ENCODE measurements at places on chromosomes 3 and 15. TPM values are rescaled to one million over a fixed set of nuclear protein-coding genes. Genes with fewer than 3 reads are reported as not detected.

The ISL2 gene
- not detected for total RNA-seq

The SCN5A gene
- total RNA-seq: 0.29 TPM

The LIPC gene
- 0.15 TPM for total RNA-seq

The ALDH1A2 gene
- total RNA-seq: 11.1 TPM

The WDR93 gene
- total RNA-seq: 0.98 TPM

The P2RY13 gene
- total RNA-seq: 6.9 TPM

The STXBP5L gene
- 0.33 TPM for total RNA-seq

The FGF12 gene
- 0.44 TPM for total RNA-seq

The NME9 gene
- total RNA-seq: 1.3 TPM

The MEIS2 gene
- 28.5 TPM for total RNA-seq

The SLC2A2 gene
- total RNA-seq: not detected

GRCh38 chr3:167437428-167438139 lies 36.3 kb downstream of the SERPINI2 start:
- H3K27ac ChIP-seq: no peak overlapping the region
- no peaks in the 10 kb centered on the region for H3K36me3 ChIP-seq
- no peaks in the 10 kb centered on the region for H3K27me3 ChIP-seq

GRCh38 chr15:42581272-42581730 lies 5.9 kb downstream of the STARD9 start:
- H3K27me3 ChIP-seq: no peaks in the 10 kb centered on the region
- DNase-seq: peak; percentile 71
- H3K4me1 ChIP-seq: no peaks in the 10 kb centered on the region
- no peaks in the 10 kb centered on the region for H3K36me3 ChIP-seq
- peak overlapping the region; percentile 85 for H3K27ac ChIP-seq

DNA sequence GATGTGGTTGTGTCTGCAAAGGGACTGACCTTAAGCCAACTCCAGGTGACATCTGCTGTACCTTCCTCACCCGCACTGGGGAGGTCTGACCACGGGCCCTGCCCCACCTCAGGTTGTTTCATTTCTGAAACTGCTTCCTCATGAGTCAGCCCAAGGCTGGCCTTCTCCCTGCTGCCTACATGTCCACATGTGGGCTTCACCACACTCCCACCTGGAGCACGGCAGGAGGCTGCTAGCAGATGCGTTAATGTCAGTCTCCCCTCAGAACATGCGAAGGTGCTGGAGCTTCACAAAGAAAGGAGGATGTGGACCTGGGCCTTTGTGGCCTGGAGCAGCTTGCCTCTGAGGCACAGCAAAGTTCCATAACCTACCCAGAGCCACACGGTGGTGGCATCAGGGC lies 69.4 kb upstream of the PLXNA1 start:
- H3K4me1 ChIP-seq: peaks cover 5% of the 10 kb centered on the region
- H3K27ac ChIP-seq: no peak overlapping the region
- DNase-seq: no peak
- H3K36me3 ChIP-seq: no peaks in the 10 kb centered on the region

GRCh38 chr15:51889486-51889885 lies 60.0 kb downstream of the TMOD3 start:
- no peak overlapping the region for H3K27ac ChIP-seq
- H3K4me3 ChIP-seq: no peak overlapping the region
- no peaks in the 10 kb centered on the region for H3K4me1 ChIP-seq
- no peaks in the 10 kb centered on the region for H3K27me3 ChIP-seq
- no peaks in the 10 kb centered on the region for H3K36me3 ChIP-seq

- no peak overlapping the region for H3K4me3 ChIP-seq
- DNase-seq: no peak
- no peaks in the 10 kb centered on the region for H3K4me1 ChIP-seq
- no peaks in the 10 kb centered on the region for H3K27me3 ChIP-seq
Observed at GRCh38 chr3:116186049-116186448, 259.2 kb downstream of the LSAMP start.

- no peak overlapping the region for H3K4me3 ChIP-seq
- no peak for DNase-seq
- no peak overlapping the region for H3K27ac ChIP-seq
- H3K36me3 ChIP-seq: no peaks in the 10 kb centered on the region
Observed at GRCh38 chr3:21142031-21142430, 609.0 kb downstream of the ZNF385D start.

DNA sequence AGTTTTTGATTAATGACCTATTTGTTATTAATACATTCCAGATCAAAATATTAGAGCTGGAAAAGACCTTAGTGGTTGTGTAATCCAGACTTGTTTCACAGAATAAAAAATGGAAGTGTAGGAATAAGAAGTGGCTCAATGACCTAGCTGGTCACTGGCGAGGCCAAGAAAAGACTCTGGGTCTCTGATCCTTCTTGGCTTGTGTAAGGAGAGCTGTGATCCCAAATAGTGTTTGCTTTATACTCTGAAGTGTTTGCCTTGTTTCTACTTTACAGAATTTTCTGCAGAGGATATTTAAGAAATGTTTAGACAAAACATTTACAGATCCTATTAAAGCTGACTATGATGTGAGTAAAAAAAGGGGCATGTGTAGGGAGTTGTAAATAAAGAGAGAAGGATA lies 7.1 kb downstream of the C3orf85 start:
- H3K27me3 ChIP-seq: no peaks in the 10 kb centered on the region
- DNase-seq: no peak
- no peaks in the 10 kb centered on the region for H3K4me1 ChIP-seq
- no peaks in the 10 kb centered on the region for H3K36me3 ChIP-seq
- H3K27ac ChIP-seq: no peak overlapping the region
- H3K4me3 ChIP-seq: no peak overlapping the region

DNA sequence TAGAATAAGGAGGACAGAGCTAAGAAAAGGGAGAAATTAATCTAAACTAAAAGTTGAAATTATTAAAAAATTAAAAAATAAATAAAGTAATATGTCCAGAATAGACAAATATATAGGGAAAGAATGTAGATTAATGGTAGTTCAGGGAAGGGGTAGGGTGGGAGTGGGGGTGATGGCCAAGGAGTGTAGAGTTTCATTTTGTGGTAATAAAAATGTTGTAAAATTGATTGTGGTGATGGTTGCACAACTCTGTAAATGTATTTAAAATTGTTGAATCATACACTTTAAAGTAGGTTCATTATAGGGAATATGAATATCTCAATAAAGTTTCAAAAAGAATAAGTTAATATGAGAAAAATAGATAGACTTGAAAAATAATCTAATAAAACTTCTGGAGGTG lies 21.0 kb upstream of the FNDC3B start:
- H3K36me3 ChIP-seq: no peaks in the 10 kb centered on the region
- H3K4me3 ChIP-seq: no peak overlapping the region
- H3K4me1 ChIP-seq: no peaks in the 10 kb centered on the region

DNA sequence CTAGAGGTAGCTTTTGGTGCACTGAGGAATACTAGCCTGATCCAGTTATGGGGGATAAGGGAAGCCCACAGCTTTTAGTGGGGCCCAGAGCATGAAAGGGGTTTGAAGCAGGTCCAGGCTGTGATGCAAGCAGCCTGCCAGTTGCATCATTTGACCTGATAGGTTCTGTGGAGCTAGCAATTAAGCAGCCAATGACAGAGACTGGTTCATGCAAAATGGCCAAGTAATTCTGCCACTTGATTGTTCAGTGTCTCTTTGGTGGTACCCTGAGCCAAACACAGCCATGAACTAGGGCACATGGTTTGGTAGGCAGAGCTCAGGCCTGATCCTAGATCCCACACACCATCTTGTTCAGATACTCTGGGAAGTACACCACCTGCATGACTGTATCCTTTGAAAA lies 91.0 kb upstream of the PRR23C start:
- no peaks in the 10 kb centered on the region for H3K36me3 ChIP-seq
- no peak for DNase-seq
- no peak overlapping the region for H3K27ac ChIP-seq

DNA sequence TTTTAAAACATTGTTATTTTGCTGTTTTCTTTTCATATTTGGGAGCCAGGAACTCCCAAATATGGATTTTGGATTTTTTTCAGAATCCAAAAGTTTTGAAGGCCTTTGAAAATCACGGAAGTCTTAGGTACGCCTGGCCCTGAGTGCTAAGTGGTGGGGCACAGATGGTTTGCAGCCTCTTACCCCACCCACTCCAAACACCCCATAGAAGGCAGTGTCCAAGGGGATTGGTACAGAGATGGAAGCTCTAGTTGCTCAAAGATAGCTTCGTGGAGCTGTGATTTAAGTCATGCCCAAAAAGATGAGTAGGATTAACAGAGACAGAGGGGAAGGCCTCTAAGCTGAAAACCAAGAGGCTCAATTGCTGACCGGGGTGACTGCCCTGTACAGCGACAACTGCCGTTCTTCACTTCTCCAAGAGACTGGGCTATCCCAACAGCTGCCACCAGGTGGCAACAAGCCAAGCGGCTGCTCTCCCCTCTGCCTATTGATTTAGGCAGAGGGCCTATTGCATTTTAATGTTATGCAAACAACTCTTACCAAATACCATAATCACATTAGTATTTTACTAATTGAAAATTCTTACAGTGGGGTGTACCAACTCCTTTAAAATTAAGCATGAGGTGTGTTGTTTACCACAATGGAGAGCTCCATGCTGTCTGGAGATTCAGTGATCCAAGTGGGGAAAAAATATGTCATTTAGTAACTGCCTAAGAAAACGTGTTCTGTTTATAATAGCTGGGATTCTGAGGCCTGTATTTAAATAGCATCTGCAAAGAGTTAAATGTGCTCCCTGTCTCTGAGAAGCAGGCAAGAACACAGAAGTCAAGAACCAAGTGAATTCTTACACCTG lies 64.0 kb upstream of the C15orf61 start:
- no peaks in the 10 kb centered on the region for H3K27me3 ChIP-seq
- H3K4me1 ChIP-seq: no peaks in the 10 kb centered on the region

DNA sequence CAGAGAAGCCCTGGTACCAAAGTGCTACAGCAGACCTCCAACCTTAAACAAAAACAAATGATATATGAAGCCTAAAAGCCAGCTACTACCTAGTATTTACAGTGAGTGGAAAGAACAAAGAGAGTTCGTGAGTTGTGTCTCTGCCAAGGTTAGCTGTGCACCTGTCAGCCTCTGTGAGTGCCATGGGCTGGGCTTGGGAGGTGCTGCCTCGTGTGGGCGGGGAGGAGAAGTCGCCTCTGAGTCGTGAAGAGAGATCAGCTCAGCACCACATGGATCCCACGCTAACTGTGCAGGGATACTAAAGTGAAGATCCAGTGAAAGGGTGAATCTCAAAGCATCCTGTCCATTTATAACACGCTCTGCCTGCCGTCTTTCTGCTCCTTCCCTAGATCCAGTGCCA lies 101.9 kb downstream of the CHDH start:
- DNase-seq: no peak
- H3K4me1 ChIP-seq: no peaks in the 10 kb centered on the region
- no peak overlapping the region for H3K27ac ChIP-seq
- H3K27me3 ChIP-seq: no peaks in the 10 kb centered on the region
- no peaks in the 10 kb centered on the region for H3K36me3 ChIP-seq

GRCh38 chr15:78978601-78979179 lies 33.8 kb upstream of the CTSH start:
- H3K27me3 ChIP-seq: no peaks in the 10 kb centered on the region
- H3K4me3 ChIP-seq: no peak overlapping the region
- H3K4me1 ChIP-seq: no peaks in the 10 kb centered on the region
- DNase-seq: no peak
- H3K36me3 ChIP-seq: no peaks in the 10 kb centered on the region
- no peak overlapping the region for H3K27ac ChIP-seq

GRCh38 chr3:56042326-56042951 lies 425.8 kb downstream of the ERC2 start:
- H3K4me1 ChIP-seq: no peaks in the 10 kb centered on the region
- H3K4me3 ChIP-seq: no peak overlapping the region
- no peaks in the 10 kb centered on the region for H3K27me3 ChIP-seq
- no peak for DNase-seq
- no peak overlapping the region for H3K27ac ChIP-seq

DNA sequence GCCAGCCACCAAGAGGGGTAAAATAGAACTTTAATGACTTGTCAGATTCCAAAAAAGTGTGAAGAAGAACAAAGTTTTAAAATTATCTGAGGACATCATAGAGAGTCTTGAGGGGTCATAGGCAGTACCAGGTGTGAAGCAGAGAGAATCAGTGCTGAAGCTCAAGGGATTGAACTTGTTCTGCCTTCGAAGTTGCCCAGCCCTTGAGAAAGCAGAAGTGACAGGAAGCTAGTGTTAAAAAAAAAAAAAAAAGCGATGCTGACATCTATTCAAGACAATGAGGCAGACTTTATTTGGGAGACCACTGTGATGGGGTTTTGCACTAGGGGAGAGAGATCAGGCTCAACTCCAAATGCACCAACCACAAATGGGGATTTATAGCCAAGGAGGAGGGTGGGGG lies 21.8 kb downstream of the FBXO22 start:
- H3K27me3 ChIP-seq: no peaks in the 10 kb centered on the region
- H3K4me3 ChIP-seq: no peak overlapping the region
- no peak overlapping the region for H3K27ac ChIP-seq
- DNase-seq: no peak

- H3K4me3 ChIP-seq: no peak overlapping the region
- no peaks in the 10 kb centered on the region for H3K27me3 ChIP-seq
- H3K36me3 ChIP-seq: no peaks in the 10 kb centered on the region
- DNase-seq: no peak
- no peak overlapping the region for H3K27ac ChIP-seq
Observed at GRCh38 chr3:128524374-128525299, 31.6 kb upstream of the GATA2 start.

DNA sequence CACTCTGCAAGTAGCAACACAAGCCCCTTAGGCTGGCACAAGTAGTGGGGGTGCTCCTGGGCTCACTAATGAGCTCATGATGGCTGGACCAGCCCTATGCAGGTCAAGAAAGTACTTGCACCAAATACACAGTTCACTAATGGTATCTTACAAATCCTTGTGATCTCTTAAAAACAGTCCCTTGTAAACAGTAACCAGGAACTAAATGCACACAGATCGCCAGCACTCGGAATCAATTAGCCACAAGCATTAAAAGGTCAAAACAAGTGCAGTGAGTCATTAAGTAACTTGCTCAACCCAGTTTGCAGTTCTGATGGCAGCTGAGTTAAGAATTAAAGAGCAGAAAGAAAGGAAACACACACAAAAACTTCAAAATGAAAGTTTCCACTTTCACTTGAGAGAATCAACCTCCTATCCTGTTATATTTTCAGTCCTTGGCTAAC lies 43.2 kb downstream of the ARHGEF3 start:
- H3K36me3 ChIP-seq: no peaks in the 10 kb centered on the region
- peak overlapping the region; percentile 89 for H3K27ac ChIP-seq
- H3K27me3 ChIP-seq: no peaks in the 10 kb centered on the region
- no peak overlapping the region for H3K4me3 ChIP-seq
- H3K4me1 ChIP-seq: no peaks in the 10 kb centered on the region
- DNase-seq: peak; percentile 61

GRCh38 chr15:29430831-29431230 lies 161.2 kb upstream of the NSMCE3 start:
- no peak overlapping the region for H3K4me3 ChIP-seq
- DNase-seq: no peak
- H3K36me3 ChIP-seq: no peaks in the 10 kb centered on the region
- no peaks in the 10 kb centered on the region for H3K27me3 ChIP-seq
- H3K27ac ChIP-seq: no peak overlapping the region

GRCh38 chr3:174233511-174233910 lies 625.6 kb upstream of the NAALADL2 start:
- H3K36me3 ChIP-seq: no peaks in the 10 kb centered on the region
- no peak overlapping the region for H3K27ac ChIP-seq
- no peak for DNase-seq

- no peak for DNase-seq
- no peaks in the 10 kb centered on the region for H3K27me3 ChIP-seq
- H3K27ac ChIP-seq: no peak overlapping the region
Observed at GRCh38 chr3:102290241-102290640, 144.6 kb upstream of the ZPLD1 start.

All from breast epithelium (tissue), 4 donors.